Caco-2 (cell line): ENCODE measurements at places on chromosomes 16 and 17. TPM values are rescaled to one million over a fixed set of nuclear protein-coding genes. Genes with fewer than 3 reads are reported as not detected.

Gene CCDC137
- 49.0 and 50.5 TPM in 2 replicates for total RNA-seq

Gene USP31
- total RNA-seq: 11.3 and 11.9 TPM in 2 replicates

- no peak overlapping the region for H3K4me3 ChIP-seq
- DNase-seq: no peak
- H3K36me3 ChIP-seq: no peaks in the 10 kb centered on the region
- H3K27ac ChIP-seq: no peak overlapping the region
Observed at GRCh38 chr17:62075308-62075815, 10.3 kb upstream of the MED13 start.

DNA sequence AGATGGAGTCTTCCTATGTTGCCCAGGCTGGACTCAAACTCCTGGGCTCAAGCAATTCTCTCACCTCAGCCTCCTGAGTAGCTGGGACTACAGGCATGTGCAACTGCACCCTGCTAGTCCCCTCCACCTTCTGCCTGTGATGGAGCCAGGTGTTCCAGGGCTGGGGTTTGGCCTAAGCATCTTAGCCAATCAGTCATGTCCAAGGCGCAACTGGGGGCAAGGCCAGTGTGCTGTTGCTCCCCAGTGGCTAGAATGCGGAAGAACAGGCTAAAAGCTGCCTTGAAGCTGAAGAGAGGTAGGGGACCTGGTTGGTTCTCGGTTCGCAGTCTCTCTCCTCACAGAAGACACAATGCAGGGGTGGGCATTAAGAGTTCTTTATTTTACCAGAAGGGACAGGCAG is 18.6 kb downstream of the FLOT2 start:
- peak; percentile 82 for DNase-seq
- H3K4me3 ChIP-seq: no peak overlapping the region
- H3K36me3 ChIP-seq: peaks cover 6% of the 10 kb centered on the region

- no peak overlapping the region for H3K27ac ChIP-seq
- H3K36me3 ChIP-seq: no peaks in the 10 kb centered on the region
- H3K4me3 ChIP-seq: no peak overlapping the region
- no peaks in the 10 kb centered on the region for H3K27me3 ChIP-seq
- no peaks in the 10 kb centered on the region for H3K4me1 ChIP-seq
Observed at GRCh38 chr17:6153375-6153774, 83.2 kb downstream of the WSCD1 start.
